Stimulated activated CD8-positive, alpha-beta memory T cell treated with anti-CD3 and anti-CD28 coated beads, Interleukin-12 subunit alpha, Interleukin-12 subunit beta, amount 100 ng/mL, for 4 hours (primary cell): ENCODE measurements at places on chromosomes 6 and 20.

DNA sequence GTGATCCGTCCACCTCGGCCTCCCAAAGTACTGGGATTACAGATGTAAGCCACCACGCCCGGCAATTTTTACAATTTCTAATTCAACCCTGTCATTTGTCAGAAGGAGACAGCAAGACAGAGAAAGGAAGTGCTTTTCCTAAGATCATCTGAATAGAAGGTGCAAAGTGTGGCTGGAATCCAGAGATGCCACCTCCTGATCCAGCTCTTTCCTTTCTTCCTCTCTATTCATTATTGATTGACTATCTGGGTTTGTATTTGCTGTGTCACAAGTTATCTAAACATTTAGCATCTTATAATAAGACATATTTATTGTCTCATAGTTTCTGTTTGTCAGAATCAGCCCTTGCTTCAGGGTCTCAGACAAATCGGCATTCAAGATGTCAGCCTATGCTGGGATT, 217.7 kb downstream of the BCAS1 start:
- DNase-seq: no peak

GRCh38 chr6:167094436-167094819, 28.5 kb upstream of the CCR6 start:
- DNase-seq: no peak

- no peak for DNase-seq
Measured at GRCh38 chr6:136737871-136738691, 54.2 kb downstream of the MAP3K5 start.

DNA sequence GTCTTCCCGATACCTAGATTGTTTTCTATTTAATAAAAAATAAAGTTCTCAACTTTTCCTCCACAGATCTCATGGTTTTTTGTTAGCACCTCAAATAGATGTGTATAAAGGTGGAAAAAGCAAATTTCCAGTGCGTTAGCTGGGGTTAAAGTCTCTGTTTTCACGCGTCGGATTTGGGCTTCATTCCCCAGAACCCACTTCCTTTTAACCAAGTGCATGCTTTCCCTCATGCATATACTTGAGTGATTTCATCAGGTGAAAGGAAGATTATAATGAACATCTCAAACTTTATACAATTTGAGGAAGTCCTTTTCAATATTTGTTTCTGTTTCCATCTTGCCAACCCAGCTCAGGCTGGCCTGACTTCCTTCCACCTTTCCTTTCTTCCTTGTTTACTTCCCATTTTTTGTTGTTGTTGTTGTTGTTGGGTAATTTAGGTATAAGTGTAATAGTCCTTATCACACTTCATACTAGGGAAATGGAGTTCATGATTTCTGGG, 43.9 kb upstream of the GGTLC1 start:
- no peak for DNase-seq

DNA sequence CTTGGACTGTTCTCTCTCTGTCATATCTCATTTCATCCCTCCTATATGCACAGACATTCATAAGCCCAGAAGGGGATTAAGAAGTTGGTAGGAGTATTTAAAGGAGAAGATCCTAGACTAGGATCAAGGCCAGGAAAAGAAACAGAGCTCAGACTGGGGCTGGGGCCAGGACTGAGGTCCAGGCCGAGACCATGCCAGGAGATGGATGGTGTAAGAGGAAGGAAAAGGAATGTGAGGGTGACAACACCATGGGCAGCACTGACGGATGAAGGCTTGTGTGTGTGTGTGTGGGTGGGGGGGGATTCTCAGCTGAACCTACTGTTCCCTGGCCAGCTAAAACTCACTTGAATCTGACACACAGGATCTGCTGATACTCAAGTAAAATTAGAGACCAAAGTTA, 182.1 kb downstream of the KIF6 start:
- DNase-seq: no peak

DNA sequence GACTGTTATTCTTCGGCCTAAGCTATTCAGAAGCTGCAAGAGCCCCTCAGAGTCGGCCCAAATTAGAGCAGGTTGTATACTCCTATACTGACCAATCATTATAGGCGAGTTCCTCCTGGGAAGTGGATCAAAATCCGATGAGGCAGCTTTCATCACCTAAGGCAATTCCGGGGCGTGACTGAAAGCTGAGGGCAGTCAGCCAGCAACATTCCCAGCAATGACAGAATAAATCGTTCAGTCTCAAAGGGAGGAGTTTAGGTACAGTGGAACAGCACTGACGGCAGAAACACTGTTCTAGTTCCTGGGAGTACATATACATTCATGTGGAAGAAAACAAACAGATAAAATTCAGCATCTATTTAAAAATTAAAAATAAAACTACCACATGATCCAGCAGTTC, 10.8 kb downstream of the HLA-DQB2 start:
- no peak for DNase-seq

- no peak for DNase-seq
Measured at GRCh38 chr20:51715856-51716185, 52.4 kb downstream of the ATP9A start.

GRCh38 chr20:34600892-34601653, 42.6 kb downstream of the MAP1LC3A start:
- no peak for DNase-seq

DNA sequence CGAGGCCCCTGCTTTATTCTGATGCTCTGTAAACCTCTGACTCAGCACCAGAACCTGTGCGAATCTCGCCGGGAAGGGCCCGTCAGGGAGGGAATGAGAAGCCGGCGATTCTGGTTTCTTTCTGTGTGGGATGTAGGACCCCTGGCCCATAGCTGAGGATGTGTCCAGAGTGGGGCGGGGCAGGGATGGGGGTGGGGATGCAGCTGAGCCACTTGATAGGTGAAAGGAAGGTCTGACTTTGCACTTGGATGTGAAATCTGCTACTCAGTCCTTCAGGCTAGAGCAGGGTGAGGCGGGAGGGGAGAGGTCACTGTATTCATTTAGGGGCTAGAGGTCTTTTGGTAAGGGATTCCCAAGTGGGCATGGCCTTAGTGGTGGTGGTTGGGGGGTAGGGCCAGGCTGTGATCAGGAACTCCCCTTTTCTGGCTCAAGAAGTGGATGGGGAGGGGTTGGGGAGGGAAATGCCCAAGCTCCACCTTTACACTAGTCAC, 2.3 kb downstream of the TOX2 start:
- DNase-seq: no peak

- DNase-seq: no peak
Measured at GRCh38 chr20:43844778-43845614, 69.7 kb upstream of the TOX2 start.

DNA sequence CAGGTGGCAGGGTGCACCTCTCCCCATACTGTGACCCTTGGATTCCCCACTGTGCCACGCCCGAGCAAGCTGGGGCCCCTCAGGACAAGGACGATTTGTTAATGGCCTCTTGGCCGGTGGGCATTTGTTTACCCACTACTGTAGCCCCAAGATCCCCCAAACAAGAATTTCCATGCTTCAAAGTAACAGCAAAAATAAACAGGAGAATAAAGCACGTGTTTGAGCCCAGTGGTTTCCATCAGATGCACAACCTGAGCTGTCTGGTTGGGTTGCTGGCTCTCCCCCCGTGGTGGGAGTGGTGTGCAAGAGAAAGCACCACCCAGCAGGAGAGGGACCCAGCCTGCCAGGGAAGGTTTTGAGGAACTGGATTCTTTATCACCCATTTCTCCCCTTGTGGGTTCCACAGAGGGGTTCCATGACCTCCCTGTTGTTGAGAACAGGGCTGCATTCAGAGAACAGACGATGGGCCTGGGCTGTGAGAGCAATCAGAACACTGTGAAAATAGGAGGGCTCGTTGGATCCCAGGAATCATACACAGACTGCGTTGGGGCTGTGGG, 4.8 kb downstream of the CD93 start:
- DNase-seq: no peak

- no peak for DNase-seq
Measured at GRCh38 chr6:138657065-138657425, 116.5 kb upstream of the CCDC28A start.

GRCh38 chr6:134020968-134021367, 31.5 kb downstream of the SLC2A12 start:
- DNase-seq: no peak

- DNase-seq: no peak
Measured at GRCh38 chr6:27592481-27593199, 119.7 kb upstream of the ZNF184 start.

- DNase-seq: no peak
Measured at GRCh38 chr6:6749702-6750491, 161.4 kb downstream of the LY86 start.

DNA sequence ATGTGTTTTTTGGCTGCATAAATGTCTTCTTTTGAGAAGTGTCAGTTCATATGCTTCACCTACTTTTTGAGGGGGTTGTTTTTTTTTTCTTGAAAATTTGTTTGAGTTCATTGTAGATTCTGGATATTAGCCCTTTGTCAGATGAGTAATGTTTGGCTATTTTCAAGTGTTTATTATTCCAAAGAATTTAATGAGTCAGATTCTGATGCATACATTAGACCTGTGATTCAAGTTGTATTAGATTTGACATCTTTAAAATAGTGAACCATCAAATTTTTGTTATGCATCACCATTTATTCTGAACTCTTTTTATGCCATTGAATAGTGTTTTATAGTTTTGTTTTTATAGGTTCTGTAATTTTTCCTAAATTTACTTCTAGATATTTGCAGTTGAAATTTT, 319.3 kb downstream of the PKHD1 start:
- DNase-seq: no peak

DNA sequence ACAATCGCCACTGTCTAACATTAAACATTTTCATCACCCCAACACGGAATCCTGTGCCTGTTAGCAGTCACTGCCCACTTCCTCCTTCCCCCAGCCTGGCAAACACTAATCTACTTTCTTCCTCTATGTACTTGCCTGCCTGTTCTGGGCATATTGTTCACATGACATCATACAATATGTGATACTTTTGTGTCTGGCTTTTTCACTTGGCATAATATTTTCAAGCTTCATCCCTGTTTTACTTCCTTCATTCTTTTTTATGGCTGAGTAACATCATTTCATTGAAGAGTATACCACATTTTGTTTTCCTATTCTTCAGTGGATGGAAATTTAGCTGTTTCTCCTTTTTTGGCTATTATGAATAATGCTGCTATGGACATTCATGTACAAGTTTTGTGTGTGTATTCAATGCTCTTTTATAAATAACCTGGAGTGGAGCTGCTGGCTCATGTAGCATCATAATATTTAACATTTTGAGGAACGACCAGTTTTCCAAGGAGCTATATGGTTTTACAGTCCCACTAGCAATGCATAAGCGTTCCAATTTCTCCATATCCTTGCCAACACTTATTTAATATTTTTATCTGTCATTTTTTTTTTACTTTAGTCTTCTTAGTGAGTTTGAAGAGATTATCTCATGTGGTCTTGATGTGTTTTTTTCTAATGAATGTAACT, 360.1 kb downstream of the HDGFL1 start:
- DNase-seq: no peak

DNA sequence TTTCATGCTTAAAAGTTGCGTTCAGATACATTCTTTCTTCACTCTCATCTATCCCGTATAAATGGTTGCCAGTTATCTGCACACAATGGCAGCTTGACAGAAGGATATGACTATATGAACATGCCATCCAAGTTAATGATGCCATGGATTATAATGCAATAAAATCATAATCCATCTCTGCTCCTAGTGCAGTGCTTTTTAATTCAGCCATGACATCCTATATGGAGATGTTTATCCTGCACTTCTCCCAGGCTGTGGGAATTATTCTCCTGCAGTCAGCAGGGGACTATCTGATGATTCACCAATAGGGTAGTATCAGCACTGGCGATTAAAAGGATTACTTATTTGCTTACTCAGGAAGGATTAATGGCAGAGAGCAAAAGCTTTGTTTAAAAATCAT, 273.8 kb downstream of the SAMD5 start:
- no peak for DNase-seq

DNA sequence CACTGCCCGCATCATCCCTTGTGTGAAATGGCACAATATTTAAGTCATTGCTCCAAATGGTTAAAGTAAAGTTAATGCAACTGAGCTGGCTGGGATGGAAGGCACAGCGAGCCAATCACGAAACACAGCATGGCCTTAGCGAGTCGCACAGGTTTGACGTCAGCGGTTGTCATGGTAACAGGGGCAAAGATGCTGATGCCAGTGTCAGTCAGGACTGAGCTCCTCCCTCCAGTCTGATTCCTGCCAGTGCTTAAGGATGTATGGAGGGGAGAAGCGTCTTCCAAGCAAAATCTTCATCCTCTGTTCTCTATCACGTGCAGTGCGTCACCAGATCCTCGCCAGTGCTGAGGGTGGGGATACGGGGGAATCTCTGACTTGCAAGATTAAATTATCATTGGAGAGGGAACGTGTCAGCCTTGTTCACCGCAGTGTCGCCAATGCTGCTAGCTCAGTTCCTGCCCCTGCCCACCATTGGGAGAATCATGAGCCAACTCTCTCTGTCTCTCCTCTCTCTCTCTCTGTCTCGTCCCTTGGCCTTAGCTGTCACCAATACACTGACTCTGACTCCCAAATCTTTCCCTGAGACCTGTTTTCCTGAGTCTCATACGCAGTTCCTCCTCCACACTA, 24.5 kb downstream of the TSPYL4 start:
- DNase-seq: no peak

DNA sequence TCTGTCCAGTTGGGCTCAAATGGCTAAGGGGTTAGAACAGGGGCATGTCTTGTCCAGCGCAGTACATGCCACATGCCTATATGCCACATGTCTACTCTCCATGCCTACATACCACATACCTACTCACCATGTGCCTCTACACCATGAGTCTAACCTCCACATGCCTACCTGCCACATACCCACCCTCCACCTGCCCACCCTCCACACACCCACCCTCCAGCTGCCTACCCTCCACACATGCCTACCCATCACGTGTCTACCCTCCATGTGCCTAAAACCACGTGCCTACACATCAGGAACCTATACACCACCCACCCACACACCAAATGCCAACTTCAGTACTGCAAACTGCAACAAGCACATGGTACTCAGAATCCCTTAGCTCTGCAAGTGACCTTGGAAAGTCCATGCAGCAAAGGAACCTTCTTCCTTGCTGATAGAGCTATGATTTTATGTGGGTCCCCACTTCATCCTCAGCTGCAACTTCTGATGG, 113.0 kb upstream of the CST7 start:
- no peak for DNase-seq

- no peak for DNase-seq
Measured at GRCh38 chr6:17086469-17086868, 15.4 kb upstream of the STMND1 start.

- DNase-seq: no peak
Measured at GRCh38 chr6:48735846-48736245, 624.8 kb upstream of the PTCHD4 start.

DNA sequence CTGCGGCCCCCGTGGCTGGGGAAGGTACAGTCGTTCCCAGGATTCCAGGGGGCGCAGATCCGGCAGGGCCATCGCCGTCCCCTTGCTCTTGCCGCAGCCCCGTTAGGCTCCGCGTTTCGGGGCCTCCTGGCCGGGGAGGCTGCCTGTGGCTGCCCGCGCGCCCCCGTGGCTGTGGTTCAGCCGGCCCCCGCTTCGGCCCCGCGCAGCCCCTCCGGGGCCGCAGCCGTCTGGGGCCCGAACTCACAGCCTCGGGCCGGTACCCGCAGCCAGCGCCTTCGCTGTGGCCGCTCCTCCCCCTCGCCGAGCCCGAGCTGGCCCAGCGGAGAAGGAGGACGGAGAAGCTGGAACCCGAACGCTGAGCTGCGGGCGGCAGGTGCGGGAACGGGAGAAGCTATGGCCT, 1826.9 kb upstream of the DEFB115 start:
- no peak for DNase-seq

GRCh38 chr6:29590218-29590808, 5.4 kb downstream of the OR2H2 start:
- no peak for DNase-seq

GRCh38 chr6:27775796-27776184, 136.4 kb downstream of the OR2B2 start:
- no peak for DNase-seq
